ENCODE measurements at places on chromosomes 2 and 18. TPM values are rescaled to one million over a fixed set of nuclear protein-coding genes. Genes with fewer than 3 reads are reported as not detected.

IL1RL2 gene
- total RNA-seq: not detected

LCT gene
- total RNA-seq: 0.22 TPM

PPP1R1C gene
- not detected for total RNA-seq

NPHP1 gene
- total RNA-seq: 1.3 TPM

CCDC102B gene
- 7.7 TPM for total RNA-seq

DNPEP gene
- total RNA-seq: 81.9 TPM

CYP27C1 gene
- not detected for total RNA-seq

AQP12A gene
- total RNA-seq: not detected

Measured in naive thymus-derived CD8-positive, alpha-beta T cell (primary cell).